Right ventricle myocardium superior (tissue), 1 donor: ENCODE measurements at places on chromosomes 6 and 20. TPM values are rescaled to one million over a fixed set of nuclear protein-coding genes. Genes with fewer than 3 reads are reported as not detected.

Gene TENT5A
- total RNA-seq = 53.5 TPM

DNA sequence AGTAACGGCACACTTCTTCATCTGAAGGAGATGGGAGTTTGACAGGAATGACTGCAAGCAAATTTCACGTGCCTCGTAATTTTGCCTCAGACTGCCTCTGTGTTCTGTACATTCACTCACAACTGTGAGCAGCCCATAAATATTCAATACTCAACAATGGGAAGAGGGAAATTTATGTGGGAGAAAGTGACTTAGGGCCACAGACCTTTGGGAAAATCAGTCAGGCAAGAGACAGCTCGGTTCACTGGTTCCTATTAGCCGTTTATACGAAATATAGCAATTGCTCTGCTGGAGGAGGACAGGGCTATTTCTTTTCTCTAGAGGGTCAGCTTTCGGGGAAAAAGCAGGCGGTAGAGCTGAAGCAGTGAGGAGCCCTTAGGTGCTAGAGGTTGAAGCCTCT lies 28.0 kb downstream of the OPN5 start:
- no peak for DNase-seq

GRCh38 chr6:170122651-170123050 lies 168.2 kb downstream of the DLL1 start:
- no peak for DNase-seq

GRCh38 chr6:119147101-119148053 lies 68.9 kb upstream of the FAM184A start:
- peak; percentile 52 for DNase-seq

Gene C6orf132
- total RNA-seq = 1.9 TPM

DNA sequence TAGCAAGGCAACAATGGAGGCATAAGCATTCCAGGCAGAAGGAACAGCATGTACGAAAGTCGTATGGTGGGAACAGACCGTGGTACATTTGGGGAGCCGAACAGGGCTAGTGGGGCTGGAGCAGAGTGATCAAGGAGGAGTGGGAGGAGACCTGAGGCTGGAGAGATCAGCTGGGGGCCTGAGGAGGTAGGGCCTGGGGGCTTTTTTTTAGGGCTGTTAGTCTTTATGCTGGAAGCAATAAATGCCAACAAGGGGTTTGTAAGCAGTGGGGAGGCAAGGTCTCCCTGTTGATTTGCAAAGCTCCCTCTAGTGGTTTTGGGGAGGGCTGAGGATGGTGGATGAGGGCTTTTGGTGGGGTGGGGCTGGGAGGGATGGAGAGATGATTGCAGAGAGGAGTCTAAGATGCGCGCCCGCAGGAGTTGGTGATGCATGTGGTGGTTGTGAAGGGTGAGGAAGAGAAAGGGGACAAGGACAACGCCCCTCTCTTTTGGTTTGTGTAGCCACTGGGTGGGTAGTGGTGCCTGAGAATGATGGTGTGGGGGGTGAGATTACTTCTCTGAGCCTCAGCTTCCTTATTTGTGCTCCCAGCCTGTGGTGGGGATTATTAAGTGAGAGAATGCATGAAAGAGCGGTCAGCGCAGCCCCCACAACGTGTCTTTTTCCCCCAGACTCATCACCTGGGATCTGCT lies 74.1 kb upstream of the TOX2 start:
- no peak for DNase-seq

DNA sequence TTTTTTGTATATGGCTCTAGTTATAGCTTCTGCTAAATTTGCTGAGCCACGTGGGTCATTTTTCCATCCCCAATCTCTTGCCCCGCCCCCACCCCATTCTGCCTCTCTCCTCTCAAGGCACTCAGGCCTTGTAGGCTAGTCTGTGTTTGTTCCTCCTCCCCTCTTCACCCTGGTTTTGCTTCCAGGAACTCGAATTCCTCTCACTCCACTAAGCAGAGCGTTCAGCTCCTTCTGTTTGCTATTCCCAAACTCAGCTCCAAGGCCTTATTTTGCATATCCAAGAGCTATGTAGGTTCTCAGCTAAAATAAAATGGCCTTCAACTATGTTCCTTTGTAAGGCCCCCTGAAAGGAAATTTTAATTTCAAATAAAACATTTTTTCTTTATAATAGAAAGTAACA lies 1293.7 kb downstream of the EPHA7 start:
- no peak for DNase-seq

- no peak for DNase-seq
Observed at GRCh38 chr6:27056615-27057014, 190.9 kb upstream of the PRSS16 start.

GRCh38 chr20:5675103-5676091 lies 74.8 kb upstream of the SHLD1 start:
- no peak for DNase-seq

- no peak for DNase-seq
Observed at GRCh38 chr6:156017838-156018237, 562.2 kb upstream of the NOX3 start.

GRCh38 chr20:46342451-46343347 lies 34.4 kb upstream of the CDH22 start:
- DNase-seq = no peak

Gene RFX6
- not detected for total RNA-seq

Gene SAMD10
- 6.0 TPM for total RNA-seq

DNA sequence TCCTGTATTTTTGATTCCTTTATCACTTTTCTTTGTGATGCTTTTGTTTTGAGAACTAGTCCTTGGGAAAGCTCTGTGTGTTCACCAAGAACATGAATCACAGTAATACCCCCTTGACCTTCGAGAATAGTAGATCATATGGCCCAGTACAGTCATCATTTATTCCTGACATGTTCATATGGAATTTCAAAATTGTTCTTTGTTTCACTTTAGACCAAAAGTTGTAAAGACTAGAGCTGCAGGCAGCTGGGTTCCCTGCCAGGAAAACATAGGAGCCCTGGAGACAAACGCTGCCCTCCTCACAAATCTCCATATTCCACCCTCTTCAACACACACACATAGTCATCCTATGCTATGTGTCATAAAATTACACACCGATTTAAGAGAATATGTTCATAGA lies 621.2 kb upstream of the EYS start:
- no peak for DNase-seq

- DNase-seq = no peak
Observed at GRCh38 chr6:161496941-161497340, 223.1 kb upstream of the AGPAT4 start.

Gene NOX3
- not detected for total RNA-seq

- no peak for DNase-seq
Observed at GRCh38 chr6:127969701-127970100, 68.8 kb upstream of the THEMIS start.

- DNase-seq = no peak
Observed at GRCh38 chr20:51313358-51313827, 229.1 kb downstream of the NFATC2 start.

- no peak for DNase-seq
Observed at GRCh38 chr6:116280161-116280932, 617 bp upstream of the TSPYL1 start.

DNA sequence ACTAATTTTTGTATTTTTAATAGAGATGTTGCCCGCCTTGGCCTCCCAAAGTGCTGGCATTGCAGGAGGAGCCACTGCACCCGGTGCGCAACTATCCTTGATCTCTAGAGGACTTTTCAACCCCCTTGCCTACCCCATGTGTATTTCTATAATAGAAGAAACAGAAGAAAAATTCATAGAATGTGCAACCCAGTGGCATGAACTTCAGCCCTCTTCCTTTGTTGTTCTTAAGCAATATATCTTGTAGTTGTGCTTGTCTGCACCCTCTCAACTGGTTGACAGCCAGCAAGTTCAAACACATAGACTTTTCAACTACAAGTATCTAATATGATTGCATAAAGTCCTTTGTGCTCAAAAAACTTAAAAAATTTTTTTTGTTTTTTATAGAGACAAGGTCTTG lies 72.3 kb upstream of the NCOA3 start:
- no peak for DNase-seq

DNA sequence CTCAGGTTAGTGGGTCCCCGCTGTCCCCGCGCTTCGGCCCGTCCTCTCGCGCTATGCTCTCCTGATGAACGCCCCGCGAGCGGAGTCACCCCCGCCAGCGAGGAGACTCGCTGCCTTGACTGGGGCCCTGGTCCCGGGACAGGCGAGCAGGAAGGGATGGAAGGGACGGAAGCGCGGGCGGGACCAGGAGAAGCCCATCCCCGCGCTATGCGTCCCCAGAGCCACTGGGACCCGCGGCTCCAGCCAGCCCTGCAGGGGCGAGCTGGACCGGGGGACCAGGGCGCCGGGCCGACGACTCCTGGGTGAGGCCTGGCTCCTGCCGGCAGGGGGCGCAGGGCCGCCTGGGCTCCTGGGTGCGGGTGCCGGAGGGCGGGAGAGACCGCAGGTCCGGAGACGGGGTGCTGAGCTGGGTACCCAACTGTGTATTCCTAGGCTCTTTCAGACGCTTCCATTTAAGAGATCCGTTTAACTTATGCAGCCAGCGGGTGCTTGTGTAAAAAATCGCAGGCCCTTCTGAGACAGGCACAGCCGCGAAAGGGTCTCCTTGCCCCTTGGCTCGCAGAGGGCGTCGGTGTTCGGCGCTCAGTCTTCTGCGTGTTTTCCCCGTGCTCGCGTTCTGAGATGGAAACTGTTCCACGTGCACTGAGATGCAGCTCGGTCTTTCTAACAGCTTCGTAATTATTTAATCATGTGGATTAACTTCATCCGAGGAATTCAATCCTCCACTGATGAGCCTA lies 580 bp upstream of the SYCP2 start:
- DNase-seq = peak; percentile 90

DNA sequence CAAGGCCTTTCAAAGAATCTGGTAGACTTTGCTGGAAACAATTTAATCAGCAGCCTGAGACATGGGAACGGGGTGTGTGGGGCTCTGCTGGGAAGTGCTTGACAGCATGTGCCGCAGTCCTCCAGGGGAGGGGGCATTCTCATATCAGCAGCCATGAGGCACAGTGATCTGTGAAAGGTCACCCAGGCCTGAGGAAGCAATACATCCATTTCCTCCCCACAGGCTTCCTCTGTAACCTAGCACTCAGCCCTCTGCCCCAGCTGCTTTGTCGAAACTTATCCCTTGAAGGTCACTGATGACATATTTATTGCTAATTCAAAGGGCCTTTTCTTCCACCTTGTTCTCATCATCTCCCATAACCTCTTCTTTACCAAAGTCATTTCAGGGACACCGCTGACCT lies 103.3 kb downstream of the TNFAIP3 start:
- no peak for DNase-seq

DNA sequence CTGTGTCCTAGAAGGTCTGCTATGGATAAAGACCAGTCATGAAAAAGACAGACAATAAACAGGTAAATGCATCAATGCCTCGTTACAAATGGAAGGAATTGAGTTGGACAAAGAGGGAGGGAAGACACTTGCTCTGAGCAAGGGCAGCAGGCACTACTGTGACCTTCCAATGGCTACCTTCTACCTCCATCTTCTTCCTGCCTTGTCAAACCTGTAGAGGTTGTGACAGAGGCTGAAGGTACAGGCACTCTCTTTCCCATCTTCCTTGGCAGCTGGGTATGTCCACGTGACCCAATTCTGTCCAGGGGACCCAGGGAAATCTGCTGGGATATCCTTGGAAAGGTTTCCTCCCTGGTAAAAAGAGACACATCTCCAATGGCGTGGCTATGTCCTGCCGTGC lies 274.8 kb downstream of the TFAP2C start:
- DNase-seq = no peak

DNA sequence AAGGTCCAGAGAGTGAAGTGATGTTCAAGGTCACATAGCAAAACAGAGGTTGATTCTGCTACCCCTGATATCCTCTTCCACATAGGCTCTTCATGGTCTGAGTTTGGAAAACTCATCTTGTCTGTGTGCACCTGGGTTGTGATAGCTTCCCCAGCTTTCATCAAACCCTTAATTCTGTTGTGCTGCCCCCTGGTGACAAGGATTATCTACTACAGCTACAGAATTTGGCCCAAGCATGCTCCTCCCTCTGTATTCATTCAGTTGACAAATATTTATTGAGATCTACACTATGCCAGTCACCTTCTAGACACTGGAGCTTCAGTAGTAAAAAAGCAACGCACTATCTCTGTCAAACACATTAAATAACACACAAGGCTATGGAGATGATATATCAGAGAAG lies 50.4 kb downstream of the SMPDL3A start:
- DNase-seq = no peak

- no peak for DNase-seq
Observed at GRCh38 chr6:144729502-144729901, 444.4 kb downstream of the UTRN start.

GRCh38 chr6:17291778-17292177 lies 10.6 kb downstream of the RBM24 start:
- DNase-seq = peak; percentile 41

DNA sequence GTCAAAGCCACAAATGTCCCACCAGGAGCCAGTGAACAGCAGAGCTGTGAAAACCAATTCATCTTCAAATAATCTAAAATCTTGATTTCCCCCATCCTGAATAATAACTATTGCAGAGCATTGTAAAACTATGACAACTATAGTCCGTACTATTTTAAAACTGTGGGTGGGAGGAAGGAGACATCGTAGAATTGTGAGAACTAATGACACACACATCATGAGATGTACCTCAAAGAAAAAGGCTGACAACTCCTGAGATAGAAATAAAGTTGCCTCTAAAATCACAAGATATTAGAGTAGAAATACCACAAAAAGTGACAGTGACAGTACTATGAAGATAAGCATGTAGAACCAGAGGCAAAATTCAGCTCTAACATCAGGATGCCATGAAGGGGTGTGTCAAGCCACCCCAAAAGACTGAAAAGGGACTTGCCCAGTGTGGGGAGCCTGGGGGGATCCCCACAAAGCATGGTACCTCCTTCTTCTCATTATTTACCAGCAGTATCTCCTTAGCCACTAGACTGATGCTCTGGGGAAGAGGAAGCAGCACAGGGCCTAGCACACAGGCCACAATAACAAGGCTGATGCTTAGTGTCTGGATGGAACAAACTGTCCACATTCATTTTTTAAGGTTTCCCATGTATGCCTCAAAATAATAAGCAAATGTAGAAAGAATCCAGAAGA lies 13.4 kb downstream of the NAPB start:
- no peak for DNase-seq

Gene PI16
- 27.8 TPM for total RNA-seq
